ENCODE measurements at places on chromosomes 7 and 10. TPM values are rescaled to one million over a fixed set of nuclear protein-coding genes. Genes with fewer than 3 reads are reported as not detected.

Gene MRPL32
- 37.9 TPM for total RNA-seq

Gene TDRD1
- 0.69 TPM for total RNA-seq

Gene STEAP1B
- 7.5 TPM for total RNA-seq

Gene HTR5A
- 18.8 TPM for total RNA-seq

Gene NPTX2
- 18.2 TPM for total RNA-seq

Gene SLIT1
- 57.8 TPM for total RNA-seq

Gene ANKRD22
- total RNA-seq, result 0.36 TPM

Gene JCAD
- total RNA-seq, result 33.8 TPM

Gene WIPF3
- total RNA-seq, result 48.8 TPM

Gene GTPBP10
- total RNA-seq, result 37.3 TPM

Gene OR2A12
- not detected for total RNA-seq

Gene SEMA3D
- 8.4 TPM for total RNA-seq

Gene PTPN12
- total RNA-seq, result 64.3 TPM

Gene AKR1D1
- not detected for total RNA-seq

Gene CTAGE6
- 0.74 TPM for total RNA-seq

Gene TMEM130
- 290 TPM for total RNA-seq
